ENCODE measurements at places on chromosomes 5 and 9.

DNA sequence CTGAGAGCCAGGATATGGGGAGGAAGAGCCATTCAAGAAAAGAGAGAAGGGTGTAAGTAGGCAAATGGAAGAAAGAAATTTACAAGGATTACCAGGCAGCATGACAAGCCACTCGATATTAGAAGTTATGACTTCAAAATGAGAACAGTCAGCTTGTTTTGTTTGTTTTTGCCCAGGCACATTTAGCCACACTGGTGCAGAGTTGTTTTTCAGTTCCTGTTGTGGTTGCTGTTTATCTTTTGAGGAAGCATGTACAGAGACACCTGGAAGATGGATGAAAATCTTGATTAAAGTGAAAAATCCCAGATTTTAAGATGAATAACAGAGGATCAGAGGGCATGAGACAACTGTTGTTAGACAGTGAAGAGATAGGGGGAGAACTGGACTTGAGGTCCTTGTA, 199.1 kb downstream of the MTRR start:
- DNase-seq, result no peak

- DNase-seq, result no peak
Observed at GRCh38 chr5:77355080-77355479, 137.0 kb downstream of the WDR41 start.

DNA sequence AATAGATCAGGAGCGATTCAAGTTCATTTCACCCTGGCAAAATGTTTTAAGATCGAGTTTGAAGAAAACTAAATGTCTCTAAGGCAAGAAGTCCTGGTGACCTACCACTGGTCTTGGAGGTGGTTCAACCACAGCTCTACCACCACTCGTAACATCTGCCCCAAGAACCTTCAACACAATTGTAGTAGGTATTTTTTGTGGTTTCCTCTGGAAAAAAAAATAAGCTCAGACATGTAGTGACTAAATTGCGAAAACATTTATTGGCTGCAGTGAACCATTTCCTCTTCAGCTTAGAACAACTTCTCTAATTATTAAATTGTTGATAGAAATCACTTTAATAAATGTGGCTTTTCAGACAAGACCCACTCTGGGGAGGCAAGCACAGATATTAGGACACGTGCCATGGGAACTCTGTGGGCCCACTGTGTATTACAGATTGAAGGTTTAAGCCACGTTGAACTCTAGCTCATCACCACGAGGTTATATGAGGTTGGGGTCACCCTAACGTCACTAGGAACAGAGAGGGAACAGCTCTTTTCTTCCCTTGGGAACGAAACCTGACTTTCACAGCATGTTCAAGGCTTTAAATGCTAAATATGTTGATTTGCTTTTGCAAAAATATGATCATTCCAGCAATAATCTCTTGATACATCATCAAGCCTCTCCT, 142.9 kb downstream of the HSD17B3 start:
- no peak for DNase-seq

DNA sequence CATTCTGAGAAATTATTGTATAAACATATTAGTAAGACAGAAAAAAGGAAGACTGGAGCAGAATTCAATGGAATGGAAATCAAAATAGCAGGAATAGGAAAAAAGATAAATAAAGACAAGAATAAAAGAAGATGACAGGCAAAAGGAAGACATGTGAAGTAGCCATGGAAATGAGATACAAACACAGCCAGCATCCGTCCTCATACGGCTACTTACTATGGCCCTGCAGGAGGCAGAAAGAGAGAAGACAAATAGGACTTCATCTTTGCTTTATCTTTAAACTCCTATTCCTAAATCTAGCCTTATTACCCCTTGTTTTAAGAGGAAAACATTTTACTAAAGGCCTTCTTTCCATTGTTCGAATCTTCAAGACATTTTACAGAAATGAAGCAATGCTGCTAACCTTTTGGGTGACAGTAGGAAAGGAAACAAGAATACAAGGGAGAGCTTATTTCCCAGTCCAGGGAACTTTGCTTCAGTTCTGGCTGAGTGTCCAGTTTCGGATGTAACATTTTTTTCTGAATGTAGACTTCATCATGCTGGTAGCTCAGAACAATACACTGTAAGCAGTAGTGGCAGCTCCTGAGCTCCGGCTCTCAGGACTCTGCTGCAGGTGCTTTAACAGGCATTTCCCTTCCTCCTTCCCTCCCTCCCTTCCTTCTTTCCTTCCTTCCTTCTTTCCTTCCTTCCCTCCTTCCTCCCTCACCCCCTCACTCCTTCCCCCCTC, 106.4 kb upstream of the SLC12A2 start:
- no peak for DNase-seq

- DNase-seq, result no peak
Observed at GRCh38 chr9:107137495-107138202, 145.4 kb upstream of the RAD23B start.

DNA sequence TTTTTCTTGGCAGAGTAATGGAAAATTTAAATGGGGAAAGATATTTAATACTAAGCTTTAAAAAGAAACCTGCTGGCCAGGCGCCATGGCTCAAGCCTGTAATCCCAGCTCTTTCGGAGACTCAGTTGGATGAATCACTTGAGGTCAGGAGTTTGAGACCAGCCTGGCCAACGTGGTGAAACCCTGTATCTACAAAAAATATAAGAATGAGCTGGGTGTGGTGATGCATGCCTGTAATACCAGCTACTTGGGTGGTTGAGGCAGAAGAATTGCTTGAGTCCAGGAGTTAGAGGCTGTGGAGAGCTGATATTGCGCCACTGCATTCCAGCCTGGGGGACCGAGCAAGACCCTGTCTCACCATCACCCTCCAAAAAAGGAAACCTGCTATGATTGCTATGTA, 32.8 kb downstream of the TUT7 start:
- DNase-seq, result no peak

GRCh38 chr9:33637881-33638280, 113.8 kb downstream of the ANKRD18B start:
- DNase-seq, result no peak

DNA sequence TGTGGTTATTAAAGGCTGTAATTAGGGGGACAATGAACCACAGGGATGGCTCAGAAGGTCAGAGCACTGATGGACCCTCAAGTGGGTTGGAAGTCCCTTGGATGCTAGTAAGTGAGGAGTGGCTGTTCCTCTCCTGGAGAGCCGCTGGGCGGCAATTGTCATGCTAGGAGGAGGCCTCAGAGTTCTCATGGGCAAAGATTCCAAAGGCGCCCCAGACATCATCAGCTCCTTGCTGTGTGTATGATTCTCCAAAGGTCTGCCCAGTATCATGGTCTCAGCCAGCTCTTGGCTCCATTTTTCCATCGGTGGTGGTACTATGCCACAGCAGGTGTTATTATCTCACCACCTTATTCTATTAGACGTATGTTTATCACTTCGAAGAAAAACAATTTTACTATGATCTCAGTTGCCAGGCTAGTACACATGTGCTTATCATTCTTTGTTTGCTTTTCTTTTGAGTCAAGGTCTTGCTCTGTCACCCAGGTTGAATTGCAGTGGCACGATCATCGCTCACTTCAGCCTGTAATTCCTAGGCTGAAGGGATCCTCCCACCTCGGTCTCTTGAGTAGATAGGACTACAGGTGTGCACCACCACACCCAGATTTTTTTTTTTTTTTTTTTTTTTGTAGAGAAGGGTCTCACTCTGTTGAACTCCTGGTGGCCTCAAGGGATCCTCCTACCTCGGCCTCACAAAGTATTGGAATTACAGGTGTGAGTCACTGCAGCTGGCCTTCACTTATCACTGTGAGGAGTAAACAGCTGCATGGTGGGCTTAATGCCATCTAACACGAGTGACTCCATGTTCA, 46.8 kb downstream of the EXOSC2 start:
- DNase-seq, result no peak

DNA sequence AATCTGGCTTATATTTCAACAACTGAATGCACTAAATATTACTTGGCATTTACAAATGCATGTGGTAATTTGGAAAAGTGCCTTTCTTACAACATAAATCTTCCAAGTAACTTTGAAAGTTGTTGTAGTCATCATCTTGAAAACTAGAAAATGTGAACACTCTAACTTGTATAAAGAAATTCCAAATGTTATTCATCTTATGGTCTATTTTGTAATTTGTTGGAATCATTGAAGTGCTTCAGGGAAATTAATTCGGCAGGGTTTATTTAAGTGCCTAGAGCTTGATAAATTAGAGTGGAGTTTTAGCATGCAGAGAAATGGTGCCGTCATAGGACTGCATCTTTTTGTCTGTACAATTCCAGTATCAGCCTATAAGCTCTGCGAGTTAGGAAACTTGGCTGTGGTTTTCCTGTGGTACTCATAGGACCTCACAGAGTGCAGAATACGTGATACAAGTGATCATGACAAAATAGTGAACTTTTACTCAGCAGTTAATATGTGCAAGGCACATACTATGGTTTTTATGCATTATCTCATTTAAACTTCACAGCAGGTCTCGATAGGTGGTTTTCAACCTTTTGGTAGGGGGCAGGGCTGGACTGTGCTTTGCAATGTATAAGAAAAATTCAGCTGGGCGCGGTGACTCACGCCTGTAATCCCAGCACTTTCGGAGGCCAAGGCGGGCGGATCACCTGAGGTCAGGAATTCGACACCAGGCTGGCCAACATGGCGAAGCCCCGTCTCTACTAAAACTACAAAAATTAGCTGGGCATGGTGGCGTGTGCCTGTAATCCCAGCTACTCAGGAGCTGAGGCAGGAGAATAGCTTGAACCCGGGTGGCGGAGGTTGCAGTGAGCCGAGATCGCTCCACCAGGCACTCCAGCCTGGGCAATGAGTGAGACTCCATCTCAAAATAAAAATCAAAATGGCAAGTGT, 79.6 kb downstream of the RAI14 start:
- no peak for DNase-seq

- no peak for DNase-seq
Observed at GRCh38 chr9:113823421-113823820, 52.7 kb upstream of the ZNF618 start.

- DNase-seq, result no peak
Observed at GRCh38 chr5:45105491-45105994, 296.8 kb downstream of the MRPS30 start.

DNA sequence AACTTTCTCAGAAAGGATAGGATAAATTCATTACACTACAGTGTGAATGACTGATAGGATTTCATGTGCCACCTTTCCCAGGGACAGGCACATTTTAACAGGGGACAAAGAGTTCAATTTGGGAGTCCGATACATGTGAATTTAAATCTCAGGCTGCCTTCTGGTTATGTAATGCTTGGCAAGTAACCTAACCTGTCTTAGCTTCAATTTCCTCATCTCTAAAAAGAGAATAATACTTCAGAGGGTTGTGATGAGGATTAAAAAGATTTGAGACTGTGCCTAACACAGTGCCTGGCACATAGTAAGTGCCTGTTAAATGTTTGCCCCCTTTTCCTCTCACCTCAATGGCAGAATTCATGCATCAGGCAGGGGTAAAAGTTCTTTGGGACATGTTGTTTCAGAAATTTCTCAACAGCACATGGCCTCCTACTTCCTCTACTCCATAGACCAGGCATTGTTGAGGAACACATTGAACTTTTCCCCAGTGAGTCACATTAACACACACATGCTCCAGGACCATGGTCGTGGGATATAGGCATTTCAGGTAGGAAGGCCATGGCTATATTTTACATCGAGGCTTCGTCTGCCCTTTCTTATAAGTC, 94.6 kb upstream of the EGFLAM start:
- DNase-seq, result no peak

DNA sequence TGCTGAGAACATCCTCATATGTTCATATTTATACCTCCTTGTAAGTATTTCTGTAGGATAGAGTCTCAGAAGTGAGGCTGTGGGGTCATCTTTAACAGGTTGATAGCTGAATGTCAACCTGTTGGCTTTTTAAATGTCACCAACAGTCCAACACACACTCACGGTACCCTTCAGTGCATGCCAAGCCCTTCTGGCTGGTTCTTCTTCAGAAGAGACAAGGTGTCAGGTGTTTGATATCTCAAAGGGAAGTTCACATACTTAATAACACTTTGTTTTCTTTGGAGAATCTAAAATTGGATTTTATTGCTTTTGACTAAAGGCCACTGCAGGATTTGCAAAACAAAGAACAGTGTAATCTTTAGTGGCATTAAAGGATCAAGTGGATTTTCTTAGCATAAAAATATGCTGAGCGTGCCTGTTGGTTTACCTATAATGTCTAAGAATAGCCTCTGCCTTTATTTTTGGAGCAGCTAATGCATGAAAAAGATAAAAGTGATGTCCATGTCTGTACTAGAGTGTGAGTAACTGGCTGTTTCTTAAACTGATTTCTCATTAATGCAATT, 58.2 kb downstream of the RGS3 start:
- no peak for DNase-seq

DNA sequence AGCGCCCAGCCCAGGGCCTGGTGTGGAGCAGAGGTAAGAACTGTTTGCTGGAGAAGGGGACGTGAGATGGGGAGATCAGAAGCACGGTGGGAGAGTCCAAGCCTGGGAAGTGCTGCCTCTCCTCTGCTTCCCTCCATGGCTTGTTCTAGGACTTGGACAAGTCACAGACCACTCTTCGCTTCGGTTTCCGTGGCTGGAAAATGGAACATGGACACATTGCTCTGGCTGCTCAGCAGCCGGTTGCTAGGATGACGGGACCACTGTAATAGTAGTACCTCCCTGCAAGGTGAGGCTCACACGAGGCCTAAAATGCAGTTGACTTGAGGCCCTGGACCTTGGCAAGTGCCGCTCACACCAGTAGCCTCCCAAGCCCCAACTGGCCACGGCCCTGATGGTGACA, 175.8 kb upstream of the FSTL4 start:
- no peak for DNase-seq

- no peak for DNase-seq
Observed at GRCh38 chr9:117466111-117466510, 51.3 kb upstream of the ASTN2 start.

DNA sequence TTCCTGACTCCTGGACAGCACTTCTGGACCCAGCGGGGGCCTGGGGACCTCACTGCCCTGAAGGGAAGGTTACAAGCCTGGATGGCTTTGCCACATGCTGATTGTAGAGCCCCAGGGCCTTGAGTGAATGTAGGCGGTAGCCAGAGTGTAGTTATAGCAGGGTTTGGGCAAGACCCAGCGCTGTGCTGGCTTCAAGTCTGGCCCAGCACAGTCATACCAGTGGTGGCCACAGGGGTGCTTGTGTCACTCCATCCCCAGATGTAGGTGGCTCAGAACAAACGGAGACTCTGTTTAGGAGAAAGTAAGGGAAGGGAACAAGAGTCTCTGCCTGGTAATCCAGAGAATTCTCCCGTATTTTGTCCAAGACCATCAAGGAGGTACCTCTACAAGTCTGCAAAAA, 84.6 kb downstream of the STARD4 start:
- no peak for DNase-seq

DNA sequence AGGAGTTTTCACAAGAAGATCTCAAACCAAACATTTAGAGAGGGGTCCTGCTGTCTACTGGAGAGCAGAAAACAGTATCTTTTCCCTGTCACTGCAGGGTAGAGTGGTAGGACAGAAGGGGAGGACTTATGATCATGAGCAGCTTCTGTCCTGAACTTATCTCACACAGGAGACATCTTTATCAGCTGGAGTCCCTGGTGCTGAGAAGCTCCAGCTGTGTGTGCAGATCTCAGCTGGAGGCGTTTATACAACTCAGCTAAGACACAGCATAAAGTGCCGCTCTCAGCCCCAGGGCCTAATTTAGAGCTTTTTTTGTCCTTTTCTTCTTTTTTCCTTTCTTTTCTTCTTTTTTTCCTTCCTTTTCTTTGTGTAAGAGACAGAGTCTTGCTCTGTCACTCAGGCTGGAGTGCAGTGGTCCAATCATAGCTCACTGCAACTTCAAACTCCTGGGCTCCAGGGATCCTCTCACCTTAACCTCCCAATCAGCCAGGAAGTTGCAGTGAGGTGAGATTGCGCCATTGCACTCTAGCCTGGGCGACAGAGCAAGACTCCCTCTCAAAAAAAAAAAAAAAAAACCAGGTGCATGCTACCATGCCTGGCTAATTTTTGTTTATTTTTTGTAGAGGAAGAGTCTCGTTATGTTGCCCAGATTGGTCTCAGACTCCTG, 31.9 kb downstream of the CCDC125 start:
- no peak for DNase-seq
